Activated CD8-positive, alpha-beta T cell treated with anti-CD3 and anti-CD28 coated beads, Interleukin-2, amount 10 ng/mL, durations not matched to agents 7 days and 5 days (primary cell): ENCODE measurements at places on chromosomes 12 and 14. TPM values are rescaled to one million over a fixed set of nuclear protein-coding genes. Genes with fewer than 3 reads are reported as not detected.

Gene EML1
- not detected for total RNA-seq

Gene CISTR
- total RNA-seq, result not detected

Gene DUSP6
- total RNA-seq, result 119 TPM

- no peaks in the 10 kb centered on the region for H3K36me3 ChIP-seq
- H3K4me1 ChIP-seq, result no peaks in the 10 kb centered on the region
- DNase-seq, result no peak
- no peak overlapping the region for H3K4me3 ChIP-seq
Measured at GRCh38 chr14:101400830-101401229, 160.5 kb upstream of the DIO3 start.

GRCh38 chr12:51683763-51684357 is 92.8 kb downstream of the SCN8A start:
- peaks cover 5% of the 10 kb centered on the region for H3K4me1 ChIP-seq
- no peak overlapping the region for H3K27ac ChIP-seq
- no peak for DNase-seq
- no peak overlapping the region for H3K4me3 ChIP-seq
- H3K27me3 ChIP-seq, result peaks cover 13% of the 10 kb centered on the region

DNA sequence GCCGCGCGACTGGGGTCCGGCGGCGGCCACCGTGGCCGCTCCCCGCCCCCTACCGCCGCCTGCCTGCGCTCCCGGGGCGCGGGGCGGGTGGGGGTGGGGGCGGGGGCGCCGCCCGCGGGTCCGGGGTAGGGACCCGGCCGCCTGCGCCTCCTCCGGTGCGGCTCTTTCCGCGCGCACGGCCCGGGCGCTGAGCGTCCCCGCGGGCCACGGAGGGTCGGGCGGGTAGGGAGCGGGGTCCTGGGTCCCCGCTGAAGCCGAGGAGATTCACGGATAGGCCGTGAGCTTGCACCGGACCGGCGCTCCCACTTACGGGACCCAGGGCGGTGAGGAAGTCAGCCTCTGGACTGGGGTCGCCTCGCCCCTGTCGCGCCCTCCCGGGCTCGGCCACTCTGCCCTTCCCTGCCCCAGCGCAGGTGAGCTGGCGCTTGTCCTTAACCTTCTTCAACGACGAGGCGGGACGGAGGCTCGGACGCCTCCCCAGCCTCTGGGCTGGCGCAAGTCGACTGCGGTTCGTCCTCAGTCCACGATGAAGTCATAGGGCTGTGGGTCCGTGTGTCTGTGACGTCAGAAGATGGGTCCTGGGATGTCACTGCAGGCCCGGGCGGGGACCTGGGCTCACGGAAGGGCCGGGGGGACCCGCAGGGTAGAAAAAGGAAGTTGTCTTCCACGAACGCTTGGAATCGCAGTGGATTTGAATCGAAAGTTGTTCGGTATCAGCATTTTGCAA is 514 bp downstream of the FBXO34 start:
- peak overlapping the region; percentile 97 for H3K27ac ChIP-seq
- peak overlapping the region; percentile 90 for H3K4me3 ChIP-seq
- H3K36me3 ChIP-seq, result peaks cover 8% of the 10 kb centered on the region

- no peaks in the 10 kb centered on the region for H3K36me3 ChIP-seq
- no peaks in the 10 kb centered on the region for H3K4me1 ChIP-seq
- no peak for DNase-seq
- H3K4me3 ChIP-seq, result no peak overlapping the region
Measured at GRCh38 chr12:3568695-3569094, 77.7 kb downstream of the PRMT8 start.

Gene BATF
- 41.6 TPM for total RNA-seq
